Camera-type eye (tissue), 1 donor: ENCODE measurements at places on chromosomes 5 and 9. TPM values are rescaled to one million over a fixed set of nuclear protein-coding genes. Genes with fewer than 3 reads are reported as not detected.

MYOZ3 gene
- 11.1 TPM for total RNA-seq

TLX3 gene
- total RNA-seq = not detected

SLIT3 gene
- total RNA-seq = 32.4 TPM

OMD gene
- 34.4 TPM for total RNA-seq

ALDH1B1 gene
- total RNA-seq = 13.5 TPM

PROB1 gene
- total RNA-seq = 2.9 TPM

IRX2 gene
- 11.8 TPM for total RNA-seq

SLC22A4 gene
- 4.0 TPM for total RNA-seq

TIMD4 gene
- total RNA-seq = not detected

NEUROG1 gene
- 5.9 TPM for total RNA-seq

SPATA31A1 gene
- not detected for total RNA-seq

C9orf57 gene
- not detected for total RNA-seq

KIAA0825 gene
- total RNA-seq = 37.7 TPM

NR2F1-AS1 gene
- 32.1 TPM for total RNA-seq

ASB6 gene
- total RNA-seq = 22.5 TPM

SYNPO gene
- total RNA-seq = 10.1 TPM

EXD3 gene
- total RNA-seq = 22.0 TPM

FOXD1 gene
- 3.8 TPM for total RNA-seq

FST gene
- total RNA-seq = 11.4 TPM

TAF11L4 gene
- total RNA-seq = not detected

SELENOP gene
- total RNA-seq = 304 TPM

ACOT12 gene
- total RNA-seq = not detected

ARID3C gene
- total RNA-seq = not detected

SHC3 gene
- 4.4 TPM for total RNA-seq

SLC2A6 gene
- total RNA-seq = 2.9 TPM

OR5C1 gene
- not detected for total RNA-seq

NR2F1 gene
- total RNA-seq = 82.4 TPM

SPARC gene
- total RNA-seq = 2,277 TPM

CERCAM gene
- 50.6 TPM for total RNA-seq

TRIM7 gene
- 1.1 TPM for total RNA-seq

TTLL11 gene
- total RNA-seq = 19.0 TPM

FLT4 gene
- total RNA-seq = 15.1 TPM

PCDHA5 gene
- total RNA-seq = 2.9 TPM

GMCL2 gene
- not detected for total RNA-seq

GCNT4 gene
- total RNA-seq = 0.71 TPM

HARS2 gene
- total RNA-seq = 35.0 TPM

SMIM33 gene
- total RNA-seq = not detected

ARL14EPL gene
- not detected for total RNA-seq

GABRG2 gene
- 19.2 TPM for total RNA-seq

TOPORS gene
- total RNA-seq = 47.6 TPM

GFI1B gene
- 1.4 TPM for total RNA-seq

PCDHB2 gene
- total RNA-seq = 8.3 TPM

ADAMTS19 gene
- 36.0 TPM for total RNA-seq

RNF208 gene
- 2.7 TPM for total RNA-seq

ADAMTS13 gene
- total RNA-seq = 5.1 TPM

CDKN2B gene
- 6.2 TPM for total RNA-seq

CBY3 gene
- not detected for total RNA-seq

ATP10B gene
- total RNA-seq = 2.6 TPM

ANKRD31 gene
- 1.5 TPM for total RNA-seq

EXOSC2 gene
- 43.9 TPM for total RNA-seq

CRAT gene
- 23.3 TPM for total RNA-seq

PCDHGB5 gene
- total RNA-seq = 23.4 TPM

NUDCD2 gene
- 18.2 TPM for total RNA-seq

UBE2QL1 gene
- total RNA-seq = 6.5 TPM

FOXD4 gene
- 0.82 TPM for total RNA-seq

ABCA2 gene
- 49.9 TPM for total RNA-seq

NSG2 gene
- 108 TPM for total RNA-seq

TAS2R1 gene
- not detected for total RNA-seq
